Right atrium auricular region (tissue), 2 donors: ENCODE measurements at places on chromosomes 4 and X. TPM values are rescaled to one million over a fixed set of nuclear protein-coding genes. Genes with fewer than 3 reads are reported as not detected.

DNA sequence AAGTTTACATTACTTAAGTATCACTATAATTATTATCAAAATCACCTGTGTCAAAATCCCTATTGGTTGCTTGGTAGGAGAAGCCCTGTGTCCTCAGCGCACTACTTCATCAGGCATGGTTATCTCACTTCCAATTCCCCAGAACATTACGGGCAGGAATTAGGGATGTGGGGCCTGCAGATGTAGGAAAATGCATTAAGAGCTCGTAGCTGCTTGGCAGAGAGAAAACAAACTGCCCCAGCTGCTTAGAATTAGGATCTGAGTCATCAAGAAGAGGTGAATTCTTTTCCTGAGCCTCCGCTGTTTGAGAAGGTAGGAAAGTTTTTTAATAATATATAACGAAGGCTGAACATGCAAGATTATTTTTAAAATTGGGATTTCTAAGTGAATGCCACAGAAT lies 31.1 kb upstream of the CLNK start:
- no peak for DNase-seq
- H3K4me3 ChIP-seq = no peak overlapping the region
- no peaks in the 10 kb centered on the region for H3K4me1 ChIP-seq
- no peak overlapping the region for H3K27ac ChIP-seq
- H3K27me3 ChIP-seq = no peaks in the 10 kb centered on the region

DNA sequence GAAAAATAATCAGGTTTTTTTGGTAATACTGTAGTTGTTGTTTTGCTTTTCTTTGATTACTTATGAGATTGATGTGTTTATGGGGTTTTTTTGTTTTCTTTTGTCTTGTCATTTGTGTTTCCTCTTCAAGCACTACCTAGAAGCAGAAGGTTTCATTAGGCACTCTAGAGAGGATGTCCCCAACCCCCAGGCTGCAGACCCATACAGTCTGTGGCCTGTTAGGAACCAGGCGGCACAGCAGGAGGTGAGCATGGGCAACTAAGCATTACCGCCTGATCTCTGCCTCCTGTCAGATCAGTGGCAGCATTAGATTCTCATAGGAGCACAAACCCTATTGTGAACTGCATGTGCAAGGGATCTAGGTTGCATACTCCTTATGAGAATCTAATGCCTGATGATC lies 22.9 kb upstream of the NOCT start:
- H3K27me3 ChIP-seq = no peaks in the 10 kb centered on the region
- H3K27ac ChIP-seq = no peak overlapping the region
- no peak overlapping the region for H3K4me3 ChIP-seq
- no peaks in the 10 kb centered on the region for H3K36me3 ChIP-seq

GRCh38 chr4:2462218-2462991 lies 6.5 kb upstream of the RNF4 start:
- no peak for DNase-seq
- no peaks in the 10 kb centered on the region for H3K4me1 ChIP-seq
- peak overlapping the region; percentile 36 for H3K4me3 ChIP-seq
- no peaks in the 10 kb centered on the region for H3K27me3 ChIP-seq

- no peak overlapping the region for H3K4me3 ChIP-seq
- H3K27ac ChIP-seq = no peak overlapping the region
- no peaks in the 10 kb centered on the region for H3K4me1 ChIP-seq
- no peak for DNase-seq
- H3K27me3 ChIP-seq = no peaks in the 10 kb centered on the region
- H3K36me3 ChIP-seq = no peaks in the 10 kb centered on the region
These were observed 128.7 kb upstream of the PJA1 start for GRCh38 chrX:69293776-69294601.

- no peak overlapping the region for H3K27ac ChIP-seq
- no peaks in the 10 kb centered on the region for H3K36me3 ChIP-seq
- H3K27me3 ChIP-seq = no peaks in the 10 kb centered on the region
These were observed 51.5 kb downstream of the DHRSX start for GRCh38 chrX:2449135-2449886.

- no peaks in the 10 kb centered on the region for H3K36me3 ChIP-seq
- H3K4me3 ChIP-seq = no peak overlapping the region
- H3K4me1 ChIP-seq = no peaks in the 10 kb centered on the region
- no peak overlapping the region for H3K27ac ChIP-seq
- DNase-seq = no peak
These were observed 43.7 kb upstream of the PUDP start for GRCh38 chrX:7191681-7192110.

HTR2C gene
- not detected for total RNA-seq

LUZP4 gene
- not detected for total RNA-seq
